Fibroblast of gingiva (primary cell): ENCODE measurements at places on chromosomes 5 and 9.

DNA sequence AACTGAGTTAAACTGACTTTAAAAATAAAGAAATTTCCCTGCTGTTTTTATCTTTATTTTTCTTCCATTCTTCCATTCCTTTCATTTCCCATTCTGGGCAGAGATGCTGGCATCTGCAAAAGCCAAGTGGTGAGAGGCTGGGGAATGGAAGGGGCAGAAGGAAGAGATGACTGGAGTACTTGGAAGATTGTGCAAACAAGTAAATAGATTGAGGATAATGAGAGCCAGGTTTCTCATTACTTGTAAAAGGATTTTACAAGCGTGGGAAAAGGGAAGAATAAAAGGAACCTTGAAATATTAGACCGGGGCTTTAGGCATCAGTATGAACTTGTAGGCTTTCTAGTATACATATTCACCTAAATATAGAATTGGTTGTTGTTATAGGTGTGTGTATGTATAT, 341.2 kb downstream of the CAAP1 start:
- no peak for DNase-seq

DNA sequence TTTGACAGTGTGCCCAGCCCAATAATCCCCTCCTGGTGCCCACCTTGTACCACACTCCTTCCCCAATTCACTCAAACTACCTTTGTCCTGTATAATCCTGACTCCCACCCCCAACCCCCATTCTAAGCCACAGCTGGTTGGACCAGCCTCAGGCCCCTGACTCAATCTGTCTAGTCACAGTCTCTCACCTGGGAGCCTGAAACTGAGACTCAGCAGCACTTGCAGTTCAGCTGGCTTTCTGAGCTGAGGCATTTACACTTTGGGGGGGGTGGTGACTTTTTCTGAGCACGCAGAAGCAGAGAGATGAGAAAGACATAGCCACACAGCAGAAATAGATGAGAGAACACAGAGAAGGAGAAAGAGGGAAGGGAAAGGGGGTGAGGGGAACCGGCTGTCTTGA, 247.3 kb downstream of the MAN2A1 start:
- no peak for DNase-seq

GRCh38 chr5:151825445-151825844, 53.7 kb downstream of the G3BP1 start:
- DNase-seq, result peak; percentile 76

- no peak for DNase-seq
These were observed 402.4 kb upstream of the PTGER4 start for GRCh38 chr5:40277161-40277906.
